ENCODE measurements at places on chromosomes 6 and 20.

DNA sequence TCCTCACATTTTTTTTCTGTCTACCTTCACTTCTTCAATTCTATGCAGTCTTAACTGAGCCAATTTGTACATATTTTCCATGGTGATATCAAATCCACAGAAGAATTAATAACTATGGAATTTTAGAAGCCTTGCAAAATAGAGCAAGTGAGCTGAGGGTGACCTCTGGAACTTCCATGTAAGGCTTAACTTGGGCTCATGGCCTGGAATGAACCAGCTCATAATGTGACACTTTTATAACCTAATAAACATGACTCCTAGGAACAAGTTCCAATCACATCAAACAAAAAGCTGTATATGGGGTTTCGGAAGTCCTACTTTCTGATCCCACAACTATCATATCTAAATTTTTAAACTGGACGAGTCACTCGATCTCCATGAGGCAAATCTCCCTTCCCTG is 232.4 kb downstream of the FOXA2 start:
- no peak for DNase-seq

- no peak for DNase-seq
These were observed 201.9 kb upstream of the CST7 start for GRCh38 chr20:24747010-24747712.

GRCh38 chr6:158539413-158539812 is 20.5 kb upstream of the TMEM181 start:
- DNase-seq: no peak

DNA sequence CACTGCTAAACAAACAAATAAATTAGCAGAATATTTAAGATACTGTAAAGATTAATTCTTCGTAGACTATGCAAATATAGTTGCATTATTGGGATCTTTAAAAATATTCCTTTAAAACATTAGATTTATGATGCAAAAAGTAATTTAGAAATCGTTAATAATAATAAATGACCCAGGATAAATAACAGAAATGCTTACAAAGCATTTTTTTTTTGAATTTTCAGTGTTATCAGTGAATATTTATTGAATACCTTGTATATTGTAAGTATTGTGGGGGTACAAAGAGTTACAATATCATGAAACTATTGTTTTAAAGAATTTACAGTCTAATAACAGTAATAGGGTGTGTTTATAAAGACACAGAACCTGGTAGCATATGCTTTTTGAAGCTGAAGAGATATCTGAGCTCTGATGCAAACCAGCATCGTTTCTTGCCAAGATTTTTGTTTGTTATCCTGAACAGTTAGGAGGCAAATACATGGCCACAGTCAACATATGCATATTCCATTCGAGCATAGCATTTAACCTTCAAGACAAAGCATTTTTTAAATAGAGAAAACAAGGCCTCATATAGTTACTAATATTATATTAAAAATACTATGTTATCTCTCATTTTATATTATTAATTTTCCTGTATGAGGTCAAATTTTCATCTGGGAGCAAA is 487.2 kb downstream of the PHF3 start:
- no peak for DNase-seq

DNA sequence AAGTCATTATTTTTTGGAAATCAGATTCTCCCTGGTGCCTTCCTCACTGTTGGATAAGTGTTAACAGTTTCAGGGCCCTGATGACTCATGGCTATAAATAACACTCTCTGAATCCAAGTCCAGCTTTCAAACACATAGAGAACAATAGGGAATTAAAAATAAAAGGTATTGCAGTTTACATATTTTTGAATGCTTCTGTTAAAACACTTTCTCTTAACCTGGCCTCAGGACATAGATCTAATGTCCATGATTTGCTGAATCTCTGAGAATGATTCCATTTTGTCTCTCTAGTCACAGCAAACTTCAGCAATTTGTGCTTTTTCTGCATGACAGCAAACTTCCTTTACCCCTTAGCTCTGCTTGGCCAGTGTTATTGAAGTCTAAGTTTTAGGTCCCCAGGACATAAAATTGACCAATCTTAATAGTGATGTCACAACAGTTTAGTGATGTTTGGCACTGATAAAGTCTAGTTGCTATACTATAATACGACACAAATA is 1192.4 kb upstream of the CITED2 start:
- no peak for DNase-seq

GRCh38 chr20:21102603-21103311 is 3.4 kb downstream of the LINC00237 start:
- peak; percentile 45 for DNase-seq

GRCh38 chr6:66376001-66376400 is 669.0 kb upstream of the EYS start:
- no peak for DNase-seq

DNA sequence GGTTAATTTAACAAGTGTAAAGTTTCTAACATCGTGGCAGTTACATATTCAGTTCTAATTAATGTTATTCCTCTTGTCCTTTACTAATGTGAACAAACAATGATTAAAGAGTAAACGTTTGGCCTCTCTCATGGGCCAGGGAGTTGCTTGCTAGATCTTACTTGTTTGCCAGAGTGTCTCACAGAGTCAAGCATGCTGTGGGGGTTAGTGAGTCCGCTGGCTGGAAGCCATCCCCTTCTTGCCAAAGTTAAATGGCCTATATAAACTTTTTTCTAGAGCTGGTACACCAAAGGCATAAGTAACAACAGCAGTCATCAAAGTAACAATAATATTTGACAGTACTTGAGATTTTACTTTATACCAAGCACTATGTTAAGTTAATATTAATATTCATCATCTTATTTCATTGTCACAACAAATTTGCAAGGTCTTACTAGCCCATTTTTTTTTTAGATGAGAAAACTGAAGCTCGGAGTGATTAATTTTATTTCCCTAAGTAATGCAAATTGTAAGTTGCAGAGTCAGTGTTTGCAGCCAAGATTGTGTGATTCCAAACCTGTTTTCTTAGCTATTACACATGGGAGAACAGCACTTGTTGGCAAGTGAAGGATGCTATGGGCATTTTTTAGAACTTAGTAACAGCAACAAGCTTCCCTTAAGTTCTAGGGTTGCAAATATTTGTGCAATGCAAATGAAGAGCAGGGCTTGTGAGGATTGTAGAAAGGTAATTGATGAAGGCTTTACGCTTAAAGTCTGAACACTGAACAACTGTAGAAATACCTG is 224.5 kb downstream of the RFPL4B start:
- DNase-seq: peak; percentile 63

DNA sequence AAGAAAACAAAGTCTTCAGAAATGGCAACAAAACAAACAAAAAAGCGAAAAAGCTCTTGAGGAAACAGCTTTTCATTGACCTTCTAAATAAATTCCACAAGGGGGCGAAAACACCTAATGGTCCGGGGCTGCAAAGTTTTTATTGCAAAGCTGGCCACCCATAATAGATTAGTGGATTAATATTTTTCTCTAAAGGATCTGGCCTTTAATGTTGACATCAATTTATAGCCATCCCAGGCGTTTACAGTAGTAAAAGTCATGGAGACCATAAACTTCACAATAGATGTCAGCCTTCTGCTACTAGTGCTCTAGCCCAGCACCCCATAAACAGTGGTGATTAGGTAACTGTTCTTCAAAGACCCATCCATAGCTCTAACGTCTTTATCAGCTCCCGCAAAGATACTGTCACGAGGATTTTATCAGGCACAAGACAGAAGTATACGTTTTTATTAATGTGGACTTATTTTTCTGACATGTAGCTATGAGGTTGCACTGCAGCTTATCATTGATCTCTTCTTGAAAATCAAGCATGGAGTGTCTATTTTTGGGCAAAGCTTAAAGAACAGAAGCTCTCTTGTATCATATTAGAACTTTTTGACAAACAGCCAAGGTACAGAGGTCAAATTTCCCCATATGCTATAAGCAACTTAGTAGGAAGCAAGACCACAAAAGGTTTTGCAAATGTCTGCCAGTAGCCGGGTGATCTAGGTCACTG is 4.7 kb downstream of the CITED2 start:
- no peak for DNase-seq

DNA sequence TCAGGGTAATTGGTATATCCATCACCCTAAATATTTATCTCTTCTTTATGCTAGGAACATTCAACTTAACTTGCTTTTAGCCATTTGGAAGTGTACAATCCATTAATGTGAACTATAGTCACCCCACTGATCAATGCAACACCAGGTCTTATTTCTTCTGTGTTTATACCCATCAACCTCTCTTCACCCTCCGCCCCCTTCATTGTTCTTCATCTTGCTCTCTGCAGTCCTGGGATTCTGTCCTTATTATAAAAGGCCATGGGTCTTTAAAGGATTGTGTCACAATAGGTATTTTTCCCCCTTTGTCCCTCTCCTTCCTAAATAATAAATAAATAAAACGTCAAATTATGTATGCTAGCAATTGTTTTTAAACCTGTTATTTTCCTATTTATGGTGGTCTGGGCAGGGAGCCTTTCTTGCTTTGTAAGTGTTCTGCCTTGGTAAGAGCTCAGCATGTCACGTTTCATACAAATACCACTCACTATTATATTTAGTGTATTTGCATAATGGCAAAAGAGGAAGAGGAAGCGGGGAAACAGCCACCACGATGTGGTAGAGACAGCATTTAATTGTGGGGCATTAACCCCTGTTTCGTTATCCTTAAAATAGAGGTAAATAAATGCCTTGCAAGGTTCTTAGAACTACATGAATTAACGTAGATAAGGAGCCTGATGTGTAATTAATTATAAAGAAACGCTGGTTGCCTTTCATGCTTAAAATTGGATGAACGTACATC is 1.9 kb downstream of the ABRACL start:
- DNase-seq: no peak

GRCh38 chr20:37786043-37786442 is 92.2 kb downstream of the CTNNBL1 start:
- DNase-seq: no peak

- no peak for DNase-seq
These were observed 88.3 kb upstream of the NT5E start for GRCh38 chr6:85361643-85362014.

- DNase-seq: no peak
These were observed 612.3 kb upstream of the ARID1B start for GRCh38 chr6:156164701-156165452.

GRCh38 chr6:138250513-138251247 is 32.4 kb upstream of the PBOV1 start:
- DNase-seq: peak; percentile 71
